ENCODE measurements at places on chromosomes 2 and 18.

DNA sequence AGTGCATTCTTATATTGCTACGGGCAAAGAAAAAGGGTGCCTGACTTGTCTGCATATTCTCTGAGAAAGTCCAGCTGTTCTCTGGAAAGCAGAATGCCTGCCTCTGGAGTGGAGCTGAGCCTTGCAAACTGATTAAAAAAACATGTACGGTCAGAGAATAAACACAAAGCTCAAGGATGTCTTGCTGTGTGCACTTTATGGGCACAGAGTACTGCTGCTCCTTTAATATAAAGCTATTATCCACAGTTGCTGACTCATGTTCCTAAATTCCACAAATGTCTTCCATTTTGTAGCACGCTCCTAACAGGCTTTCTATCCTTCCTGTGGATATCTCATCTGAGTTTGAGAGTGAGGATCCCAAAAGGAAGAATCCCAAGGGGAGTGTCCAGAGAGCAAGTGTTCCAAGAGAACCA lies 229.0 kb downstream of the MREG start:
- DNase-seq = no peak

DNA sequence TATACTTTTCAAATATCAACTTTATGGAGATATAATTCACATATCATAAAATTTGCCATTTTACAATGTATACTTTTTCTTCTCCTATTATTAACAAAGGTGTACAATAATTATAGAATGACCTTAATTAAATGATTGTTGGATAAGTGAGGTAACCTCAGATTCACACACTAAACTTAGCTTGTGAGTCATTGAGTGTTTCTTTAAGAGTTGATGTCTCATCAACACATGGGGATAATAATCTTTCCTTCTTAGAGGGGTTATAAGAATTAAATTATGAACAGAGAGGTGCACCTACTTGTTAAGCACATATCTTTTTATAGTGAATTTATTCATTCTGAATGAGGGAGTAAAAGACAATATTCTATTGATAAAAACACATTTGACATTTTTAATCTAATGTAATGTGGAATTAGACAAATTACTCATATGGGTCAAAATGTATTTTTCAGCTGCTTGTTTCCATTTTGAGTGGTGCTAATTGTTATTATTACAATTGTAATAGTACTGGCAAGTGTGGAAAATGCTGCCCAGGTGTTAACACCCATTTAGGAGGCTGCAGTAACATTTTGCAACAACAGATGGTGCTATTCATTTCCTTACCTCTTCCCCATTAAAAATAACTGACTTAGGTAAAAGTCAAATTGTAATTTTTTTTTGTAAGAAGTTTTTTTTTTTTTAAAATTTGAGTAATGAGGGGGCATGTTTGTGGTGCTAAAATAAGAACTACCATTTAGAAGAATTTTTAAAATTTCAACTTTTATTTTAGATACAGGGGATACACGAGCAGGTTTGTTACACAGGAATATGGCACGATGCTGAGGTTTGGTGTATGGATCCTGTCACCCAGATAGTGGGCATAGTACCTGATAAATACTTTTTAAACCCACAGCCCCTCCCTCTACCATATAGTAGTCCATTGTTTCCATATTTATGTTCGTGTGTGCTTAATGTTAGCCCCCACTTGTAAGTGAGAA lies 32.1 kb upstream of the DYNAP start:
- DNase-seq = peak; percentile 69

GRCh38 chr2:42567806-42568400 lies 529 bp upstream of the MTA3 start:
- DNase-seq = peak; percentile 52

GRCh38 chr2:187906021-187906420 lies 351.8 kb upstream of the TFPI start:
- DNase-seq = no peak

DNA sequence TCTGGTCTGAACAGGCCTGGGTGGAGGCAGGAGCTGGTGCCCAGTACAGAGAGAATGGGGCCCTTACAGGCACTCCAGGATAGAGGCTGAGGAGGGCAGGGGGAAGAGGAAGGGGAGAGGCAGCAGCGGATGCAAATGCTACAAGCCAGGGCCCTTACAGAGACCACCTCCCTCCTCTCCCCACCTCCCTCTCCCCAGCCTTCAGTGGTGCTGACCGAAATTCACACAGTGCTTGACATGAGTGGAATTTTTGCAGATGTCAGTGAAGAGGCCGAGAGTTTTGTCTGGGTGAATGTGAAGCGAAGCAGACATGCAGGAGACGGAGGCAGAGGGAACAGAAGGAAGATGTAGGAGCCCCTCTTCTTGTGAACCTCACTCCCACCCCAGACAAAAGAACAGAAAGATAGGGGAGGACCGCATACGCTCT lies 31.9 kb downstream of the CIB4 start:
- DNase-seq = no peak

GRCh38 chr2:226270285-226271058 lies 529.1 kb downstream of the IRS1 start:
- no peak for DNase-seq

GRCh38 chr18:59220784-59221765 lies 1.1 kb downstream of the GRP start:
- peak; percentile 88 for DNase-seq

DNA sequence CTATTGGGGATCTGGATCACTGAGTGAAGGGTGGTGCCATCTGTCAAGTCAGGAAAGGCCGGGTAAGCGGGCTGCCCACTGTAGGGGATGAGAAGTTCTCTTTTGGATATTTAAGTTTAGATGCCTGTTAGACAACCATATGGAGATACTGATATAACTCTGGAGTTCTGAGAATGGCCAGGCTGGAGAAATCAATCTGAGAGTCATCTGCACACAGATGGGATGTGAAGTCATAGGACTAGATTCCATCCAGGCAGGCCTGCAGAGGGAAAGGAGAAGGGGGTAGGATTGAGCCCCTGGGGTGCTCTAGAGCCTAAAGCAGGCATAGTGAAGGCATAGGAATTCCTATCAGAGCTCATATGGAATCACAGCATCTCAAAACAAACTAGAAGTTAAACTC lies 30.1 kb downstream of the SPRED2 start:
- DNase-seq = no peak

- DNase-seq = peak; percentile 90
These were observed 657 bp upstream of the BIN1 start for GRCh38 chr2:127107622-127107999.

GRCh38 chr2:214503568-214503967 lies 92.7 kb downstream of the VWC2L start:
- DNase-seq = no peak

DNA sequence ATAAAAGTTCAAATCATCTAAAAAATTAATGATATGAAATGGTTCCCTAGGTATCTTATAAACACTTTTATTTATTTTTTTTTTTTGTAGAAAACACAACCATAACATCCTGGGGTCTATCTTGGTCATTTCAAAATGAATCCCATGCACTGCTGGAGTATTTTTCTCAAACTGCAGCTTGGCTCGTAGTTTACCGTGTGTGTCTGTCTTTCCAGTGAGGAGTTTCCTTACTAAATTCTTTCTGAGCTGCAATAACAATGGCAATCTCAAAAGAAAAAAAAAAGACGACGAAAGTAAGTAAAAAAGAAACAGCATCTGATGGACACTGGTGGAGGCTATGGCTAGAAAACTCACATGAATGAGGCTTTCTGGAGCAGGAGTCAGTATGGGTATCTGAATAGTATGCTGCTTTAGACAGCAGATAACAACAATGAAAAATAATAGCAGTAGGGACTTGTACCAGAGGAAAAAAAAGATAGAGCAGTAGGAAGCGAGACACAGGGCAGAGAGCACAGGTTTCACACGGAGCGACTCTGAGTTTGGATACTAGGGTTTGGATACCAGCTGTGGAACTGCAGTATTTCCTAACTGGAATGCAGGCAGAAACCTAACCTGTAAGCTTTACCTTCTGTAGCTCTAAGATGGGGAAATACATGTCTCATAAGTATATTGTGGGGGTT lies 43.5 kb downstream of the CALCRL start:
- no peak for DNase-seq

DNA sequence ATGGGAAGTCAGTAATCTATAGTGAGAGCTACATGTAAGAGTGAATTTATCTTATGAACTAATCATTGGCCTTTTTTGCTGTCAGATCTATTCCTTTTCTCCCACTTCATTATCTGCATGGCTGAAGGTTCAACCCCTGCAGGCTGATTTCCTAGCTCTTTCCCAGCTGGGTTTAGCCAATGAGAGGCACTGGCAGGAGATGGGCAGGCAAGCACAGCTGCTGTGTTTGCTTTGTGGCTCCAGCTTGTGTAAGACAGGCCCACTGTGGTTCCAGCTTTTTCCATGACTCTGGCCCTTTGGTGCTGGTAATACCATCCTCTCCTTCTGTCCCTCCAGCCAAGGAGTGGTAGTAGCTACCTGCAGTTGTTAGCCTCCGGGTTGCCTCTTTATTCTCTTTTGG lies 248.8 kb downstream of the PLCL1 start:
- no peak for DNase-seq

DNA sequence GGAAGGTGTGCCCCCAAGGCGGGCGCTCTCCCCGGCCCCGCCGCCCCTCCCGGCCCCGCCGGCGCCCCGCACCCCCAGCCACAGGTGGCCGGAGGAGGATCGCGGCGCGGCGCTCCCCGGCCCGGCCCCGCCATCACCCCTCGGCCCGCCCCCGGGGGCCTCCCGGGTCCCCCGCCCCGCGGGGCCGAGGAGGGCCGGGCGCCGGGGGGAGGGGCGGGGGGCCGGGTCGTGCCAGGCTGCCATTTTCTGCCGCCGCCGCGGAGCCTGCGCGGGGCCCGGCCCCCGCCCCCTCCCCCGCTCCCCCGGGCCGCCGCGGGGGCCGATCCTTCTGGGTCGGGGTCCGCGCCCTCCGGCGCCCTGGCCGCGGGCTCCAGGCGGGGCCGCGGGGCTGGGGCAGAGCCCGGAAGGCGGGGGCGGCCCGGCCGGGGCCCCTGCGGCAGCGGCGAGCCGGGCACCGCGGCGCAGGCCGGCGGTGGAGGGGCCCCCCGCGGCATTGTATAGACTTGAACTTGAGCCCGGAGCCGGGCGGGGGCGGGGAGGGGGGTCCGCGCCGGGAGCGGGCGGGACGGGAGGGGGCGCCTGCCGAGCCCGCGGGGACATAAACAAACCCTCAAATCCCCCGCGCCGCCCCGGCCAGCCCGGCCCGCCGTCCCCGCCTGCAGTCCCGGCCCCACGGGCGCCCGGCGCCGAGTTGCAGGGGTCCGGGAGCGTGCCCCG lies 556 bp downstream of the DNMT3A start:
- DNase-seq = peak; percentile 48

GRCh38 chr18:55841314-55841713 lies 253.3 kb upstream of the TCF4 start:
- no peak for DNase-seq

DNA sequence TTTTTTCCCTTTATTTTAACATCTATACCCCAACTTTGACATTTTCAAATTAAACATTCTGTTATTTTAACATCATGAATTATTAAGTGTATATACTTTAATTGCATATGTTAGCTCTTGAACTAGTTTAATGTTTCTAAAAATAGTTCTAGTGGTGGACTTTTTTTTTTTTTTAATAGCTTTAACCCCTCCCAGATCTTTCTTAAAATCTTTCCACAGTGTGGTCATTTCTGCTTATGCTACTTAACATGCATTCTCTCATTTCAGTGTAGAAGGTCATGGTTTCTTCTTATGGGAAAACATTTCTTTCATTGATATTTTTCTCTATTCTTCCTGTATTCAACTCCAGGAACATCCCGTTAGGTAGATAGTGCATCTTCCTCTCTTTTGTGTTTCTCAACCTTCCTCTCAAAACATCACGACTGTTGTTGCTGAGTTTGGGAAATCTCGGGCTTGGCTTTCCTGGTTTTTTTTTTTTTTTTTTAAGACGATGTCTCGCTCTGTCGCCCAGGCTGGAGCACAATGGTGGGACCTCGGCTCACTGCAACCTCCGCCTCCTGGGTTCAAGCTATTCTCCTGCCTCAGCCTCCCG lies 849 bp upstream of the TMEM18 start:
- no peak for DNase-seq

- DNase-seq = no peak
These were observed 4.0 kb downstream of the WDR54 start for GRCh38 chr2:74425523-74425922.

- peak; percentile 35 for DNase-seq
These were observed 1225.8 kb downstream of the SUCLG1 start for GRCh38 chr2:83233326-83233725.

DNA sequence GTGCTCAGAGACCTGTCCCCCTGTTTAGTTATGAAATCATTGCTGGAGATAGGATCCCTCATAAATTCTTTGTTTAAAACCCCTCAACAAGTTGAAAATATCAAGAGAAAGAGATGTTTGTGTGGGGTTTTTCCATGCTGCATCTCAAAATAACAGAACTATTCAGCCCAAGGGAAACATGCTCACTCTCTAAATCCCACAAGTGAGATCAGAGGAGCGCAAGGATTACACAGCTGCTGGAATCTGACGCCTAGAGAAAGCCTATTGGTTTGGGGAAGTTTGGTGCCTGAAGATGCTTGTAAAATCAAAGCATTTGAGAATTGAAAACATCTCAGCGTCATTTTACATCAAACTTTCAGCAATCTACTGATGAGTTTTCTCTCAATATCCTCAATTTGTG lies 7.9 kb downstream of the FSHR start:
- no peak for DNase-seq

- DNase-seq = peak; percentile 58
These were observed 119.3 kb downstream of the SETBP1 start for GRCh38 chr18:44799907-44800421.

DNA sequence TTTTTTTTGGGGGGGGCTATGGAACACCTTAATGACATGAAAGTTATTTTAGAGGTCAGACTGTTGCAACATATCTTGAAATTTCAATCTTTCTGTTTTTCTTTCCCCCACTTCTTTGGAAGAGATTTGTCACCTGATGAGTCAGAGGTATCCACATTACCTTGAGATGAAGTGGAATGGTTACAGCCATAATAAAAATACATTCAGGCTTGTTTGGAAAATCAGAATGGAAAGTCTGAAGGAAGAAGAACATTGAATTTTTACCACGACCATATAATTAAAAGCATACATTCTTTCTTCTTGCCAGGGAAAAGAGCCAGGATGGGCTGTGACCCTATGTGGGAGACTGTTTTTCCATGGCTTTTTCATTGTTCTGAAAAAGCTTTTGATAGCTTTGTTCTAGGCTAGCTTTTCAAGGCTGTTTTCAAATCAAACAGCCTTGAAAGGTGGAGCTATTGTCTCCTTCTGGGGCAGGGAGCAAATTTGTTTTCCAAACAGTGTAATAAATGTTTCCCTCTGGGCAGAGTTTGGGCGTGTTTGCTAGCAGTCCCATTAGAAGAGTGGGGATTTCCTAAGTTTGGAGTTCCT lies 2.3 kb upstream of the GTF3C3 start:
- no peak for DNase-seq

DNA sequence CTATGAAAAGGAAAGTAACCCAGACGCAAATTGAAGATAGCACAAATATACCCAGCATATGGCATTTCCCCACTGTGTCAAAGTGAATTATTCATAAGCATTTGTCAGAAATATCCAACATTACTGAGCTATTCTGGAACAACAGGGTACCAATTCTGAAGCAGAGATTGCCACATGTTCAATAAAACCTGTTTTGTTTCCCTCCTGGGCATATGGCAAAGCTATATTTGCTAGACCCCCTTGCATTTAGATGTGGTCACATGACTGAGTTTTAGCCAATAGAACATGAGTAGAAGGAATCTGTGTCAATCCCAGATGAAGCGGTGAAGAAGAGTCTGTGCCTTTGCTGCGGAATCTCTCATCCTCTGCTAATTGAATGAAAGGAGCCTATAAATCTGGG lies 296.4 kb upstream of the DLGAP1 start:
- no peak for DNase-seq

All from DMS53 (cell line).